ENCODE measurements at places on chromosomes 2 and 18.

- DNase-seq = no peak
These were observed 595.4 kb downstream of the NYAP2 start for GRCh38 chr2:225994748-225995405.

GRCh38 chr2:104870100-104870975, 16.4 kb downstream of the POU3F3 start:
- DNase-seq = no peak

- DNase-seq = no peak
These were observed 722.7 kb downstream of the TSN start for GRCh38 chr2:122478117-122478516.

DNA sequence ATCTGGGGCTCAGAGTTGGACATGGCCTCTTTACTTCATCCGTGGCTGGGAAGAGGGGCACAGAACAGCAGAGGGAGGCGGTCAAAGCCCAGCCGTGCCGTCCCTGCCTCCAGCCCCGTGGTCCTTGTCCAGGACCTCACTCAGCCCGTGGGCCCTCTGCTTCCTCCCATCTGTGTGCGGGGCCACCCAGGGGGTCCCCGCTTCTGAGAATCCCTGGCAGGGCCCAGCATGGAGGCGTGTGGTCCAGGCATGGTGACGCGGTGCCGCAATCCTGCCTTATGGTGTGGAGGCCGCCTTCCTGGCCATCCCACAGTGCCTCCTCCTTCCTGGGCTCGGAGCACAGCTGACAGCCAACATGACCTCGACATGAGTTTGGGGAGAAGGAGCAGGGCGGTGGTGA, 232.6 kb downstream of the FAM210A start:
- no peak for DNase-seq

DNA sequence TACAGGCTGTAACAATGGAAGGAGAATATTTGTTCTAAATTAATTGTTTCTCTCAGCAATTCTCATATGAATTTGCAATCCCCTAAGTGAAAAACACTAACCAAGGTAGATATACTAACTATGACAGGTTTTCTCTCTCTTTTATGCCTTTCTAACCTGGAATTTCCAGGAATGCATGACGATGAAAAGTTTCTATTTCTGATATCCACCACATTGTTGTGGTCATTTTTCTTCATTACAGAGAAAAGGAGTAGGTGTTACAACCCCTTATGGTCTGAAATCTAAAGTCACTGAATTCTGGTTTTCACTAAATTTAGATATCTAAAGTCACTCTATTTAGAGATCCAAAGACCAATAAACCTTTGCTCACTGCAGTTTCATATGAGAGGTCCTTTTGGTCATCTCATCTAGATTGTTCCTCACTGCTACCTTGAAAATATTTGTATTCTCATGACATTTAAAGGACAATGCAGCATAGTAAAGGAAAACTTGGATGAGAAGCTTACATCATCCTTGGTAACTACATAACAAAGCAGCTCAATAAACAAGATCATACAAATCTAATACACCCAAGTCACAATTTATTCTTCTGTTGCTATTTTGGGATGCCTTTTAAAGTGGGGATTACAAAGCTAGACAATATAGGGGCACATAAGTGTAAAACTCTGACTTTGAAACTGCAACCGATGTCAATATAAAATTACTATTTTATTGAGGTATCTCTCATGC, 85.8 kb downstream of the TCF4 start:
- DNase-seq = no peak

Data from stimulated activated CD4-positive, alpha-beta T cell treated with anti-CD3 and anti-CD28 coated beads, TNF-alpha, amount 100 ng/mL, for 1 hour (primary cell).